ENCODE measurements at places on chromosomes 13 and 19.

GRCh38 chr19:8401981-8402411, 11.1 kb upstream of the MARCHF2 start:
- DNase-seq = no peak

DNA sequence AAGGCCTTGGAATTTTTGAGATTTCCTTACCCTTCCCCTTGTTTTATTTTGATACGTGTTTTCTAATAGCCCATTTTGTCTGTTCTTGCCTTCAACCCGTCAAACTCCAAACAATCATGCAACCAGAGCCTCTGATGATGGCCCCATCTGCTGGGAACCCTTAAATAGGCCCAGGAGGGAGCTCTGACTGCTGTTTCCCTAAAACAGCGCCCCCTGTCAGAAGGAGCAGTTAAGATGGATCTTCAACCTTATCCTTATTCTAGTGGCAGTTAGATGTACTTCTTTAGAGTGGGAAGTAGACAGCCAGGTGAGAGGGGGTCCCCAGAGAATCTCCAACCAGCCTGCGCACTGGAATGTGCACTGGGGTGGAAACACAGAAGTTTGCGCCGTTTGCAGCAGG, 1031.0 kb upstream of the PCDH9 start:
- no peak for DNase-seq

DNA sequence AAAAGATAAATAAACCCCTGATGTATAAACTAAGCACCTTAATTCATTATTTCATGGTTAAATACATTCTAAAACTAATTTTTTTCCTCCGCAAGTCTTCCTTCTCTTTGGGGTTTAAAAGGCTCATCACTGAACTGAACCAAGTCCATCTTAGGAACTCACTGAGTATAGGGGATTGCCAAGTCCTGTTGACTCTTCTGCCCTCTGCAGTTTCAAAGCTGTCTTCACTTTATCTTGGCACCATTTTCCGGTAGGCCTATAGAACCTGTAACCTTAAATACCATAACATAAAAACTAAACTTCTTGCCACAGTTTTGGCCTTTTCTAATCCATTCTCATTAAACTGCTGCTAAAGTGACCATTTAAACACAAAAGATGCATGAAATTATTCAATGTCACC, 66.5 kb upstream of the USPL1 start:
- DNase-seq = peak; percentile 43

GRCh38 chr19:32068793-32069192, 276.6 kb upstream of the ZNF507 start:
- DNase-seq = no peak

- DNase-seq = no peak
Observed at GRCh38 chr13:51745243-51745642, 58.7 kb downstream of the DHRS12 start.

GRCh38 chr19:5035105-5035761, 66.3 kb downstream of the KDM4B start:
- DNase-seq = no peak

DNA sequence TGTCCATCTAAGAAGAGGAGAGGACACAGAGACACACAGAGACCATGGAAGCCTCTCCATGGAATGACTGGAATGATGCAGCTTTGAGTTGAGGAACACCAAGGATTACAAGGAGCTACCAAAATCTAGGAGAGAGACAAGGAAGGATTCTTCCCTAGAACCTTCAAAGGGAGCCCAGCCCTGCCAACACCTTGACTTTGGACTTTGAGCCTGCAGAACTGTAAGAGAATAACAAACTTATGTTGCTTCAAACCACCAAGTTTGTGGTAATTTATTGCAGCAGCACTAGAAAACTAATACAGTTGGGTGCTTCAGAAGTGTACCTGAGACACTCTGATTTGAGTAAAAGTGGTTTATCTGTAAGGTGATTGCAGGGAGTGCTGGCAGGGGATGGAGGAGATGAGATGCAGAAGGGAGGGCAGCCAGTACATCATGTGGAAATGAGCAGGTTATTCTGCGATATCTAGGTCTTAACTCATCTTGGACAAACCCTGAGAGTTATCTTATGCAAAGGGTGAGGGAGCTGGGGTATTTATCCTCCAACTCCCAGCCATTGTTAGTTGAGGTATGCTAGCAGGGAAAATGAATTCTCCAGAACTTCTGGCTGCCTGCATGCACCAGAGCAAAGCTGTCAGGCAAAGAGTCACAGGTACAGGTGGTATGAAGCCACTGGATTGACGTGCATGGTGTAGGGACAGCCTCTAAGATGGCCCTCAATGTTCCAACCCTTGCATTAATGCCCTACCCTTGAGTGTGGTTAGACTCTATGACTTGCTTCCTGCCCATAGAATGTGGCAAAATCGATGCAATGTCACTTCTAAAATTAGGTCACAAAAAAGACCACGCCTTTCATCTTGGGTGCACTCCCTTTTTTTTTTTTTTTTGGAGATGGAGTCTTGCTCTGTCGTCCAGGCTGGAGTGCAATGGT, 31.3 kb upstream of the ADGRL1 start:
- no peak for DNase-seq

- no peak for DNase-seq
Observed at GRCh38 chr13:107231944-107232343, 664.0 kb upstream of the ARGLU1 start.

Measured in spinal cord (tissue), 10 donors.